ENCODE measurements at places on chromosomes 11 and 22.

GRCh38 chr22:42960531-42961399, 54.2 kb downstream of the PACSIN2 start:
- no peak for DNase-seq

DNA sequence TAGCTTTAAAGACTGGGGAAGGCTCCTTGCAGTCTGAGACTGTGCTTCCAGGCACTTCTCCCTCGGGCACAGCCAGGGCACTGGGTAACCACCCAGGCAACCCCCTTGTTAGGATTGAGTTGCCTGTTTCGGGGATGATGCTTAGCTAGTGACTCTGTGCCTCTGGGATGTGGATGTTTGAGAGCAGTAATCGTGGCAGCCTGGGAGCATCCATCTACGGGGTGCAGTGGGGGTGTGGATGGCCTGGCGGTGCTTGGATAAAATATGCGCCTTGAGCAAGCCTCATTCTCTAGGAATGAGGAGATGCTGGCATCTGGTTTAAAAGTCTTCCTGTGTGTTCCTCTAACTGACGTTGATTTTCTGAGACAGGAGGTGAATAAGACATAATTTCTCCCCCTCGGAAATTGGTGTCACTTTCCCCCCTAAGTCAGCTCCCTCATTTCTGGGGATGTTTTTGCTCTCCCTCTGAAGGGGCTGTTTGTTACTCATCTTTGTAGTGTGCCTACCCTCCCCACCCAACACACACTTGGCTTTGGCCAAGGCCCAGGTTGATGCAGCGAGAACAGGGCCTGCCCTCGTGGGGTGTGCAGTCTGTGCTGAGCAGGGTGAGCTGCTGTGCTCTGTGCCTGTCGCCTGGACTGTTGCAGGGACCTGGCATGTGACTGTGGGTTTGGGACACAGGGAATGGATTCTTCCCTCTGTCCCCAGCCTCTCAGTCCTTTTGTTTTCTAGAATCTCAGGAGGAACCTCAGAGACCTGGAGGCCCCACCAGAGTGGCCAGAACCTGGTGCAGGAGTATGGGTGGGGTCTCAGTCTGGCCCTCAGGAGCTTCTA, 2.0 kb downstream of the GNAZ start:
- DNase-seq = no peak

- DNase-seq = no peak
Measured at GRCh38 chr11:124331873-124332272, 11.9 kb upstream of the OR8D2 start.

- peak; percentile 41 for DNase-seq
Measured at GRCh38 chr11:116691771-116692177, 81.0 kb downstream of the BUD13 start.

Data from DMS79 (cell line).